ENCODE measurements at places on chromosomes 4 and X.

- DNase-seq, result no peak
These were observed 21.1 kb downstream of the RNF4 start for GRCh38 chr4:2489841-2490552.

DNA sequence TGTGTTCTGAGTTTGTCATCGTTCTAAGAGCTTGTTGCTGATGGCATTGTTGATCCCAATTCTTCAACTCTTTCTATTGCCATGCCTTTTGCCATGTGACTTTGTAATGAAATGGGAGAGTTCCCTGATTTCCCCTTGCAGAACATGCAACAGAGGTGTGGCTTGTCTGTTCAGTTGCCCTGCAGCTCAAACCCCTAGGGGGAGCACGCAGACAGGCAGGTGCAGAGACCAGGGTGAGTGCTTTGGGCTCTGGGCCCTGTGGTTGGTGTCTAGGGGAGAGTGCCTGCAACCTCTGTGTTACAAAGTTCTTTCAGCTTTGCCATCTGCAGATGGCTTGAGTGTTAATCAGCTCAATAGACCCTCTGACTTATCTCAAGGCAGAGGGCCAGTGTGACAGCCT, 332.7 kb downstream of the MID1IP1 start:
- peak; percentile 22 for DNase-seq

- DNase-seq, result no peak
These were observed 1860.5 kb upstream of the ADGRL3 start for GRCh38 chr4:59339631-59340030.

DNA sequence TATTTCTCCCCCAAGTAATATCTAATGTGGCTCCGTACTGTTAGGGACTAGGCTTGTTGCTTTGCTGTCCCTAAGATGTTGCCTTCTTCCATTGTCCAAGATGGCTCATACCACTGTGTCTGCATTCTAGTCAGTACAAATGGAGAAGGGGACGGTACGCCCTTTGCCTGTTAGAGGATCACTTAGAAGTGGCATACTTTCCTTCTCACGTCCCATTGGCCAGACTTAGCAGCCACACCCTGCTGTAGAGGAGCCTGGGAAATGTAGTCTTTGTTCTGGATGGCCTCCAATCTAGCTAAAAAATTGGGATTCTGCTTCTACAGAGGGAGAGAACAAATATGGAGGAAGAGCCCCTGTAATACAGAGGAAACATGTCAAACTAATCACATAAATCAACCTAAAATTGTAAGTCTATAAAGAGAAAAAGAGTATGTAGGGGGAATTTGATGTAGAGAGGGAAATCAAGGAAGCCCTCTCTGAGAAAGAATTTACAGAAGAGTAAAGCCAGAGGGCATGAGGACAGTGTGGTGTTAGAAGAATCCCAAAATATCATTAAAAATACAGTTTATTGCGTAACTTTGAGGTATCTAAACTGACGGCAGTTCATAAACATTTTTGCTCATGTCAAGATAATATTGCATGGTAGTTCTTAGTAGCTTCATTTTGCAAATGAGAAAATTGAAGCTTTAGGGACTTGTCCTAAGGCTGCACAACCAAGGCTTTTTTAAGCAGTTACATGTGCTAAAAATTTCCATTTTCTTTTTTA, 15.1 kb downstream of the PRIMPOL start:
- DNase-seq, result peak; percentile 17

Data from Kasumi-1 (cell line).